Stimulated activated CD4-positive, alpha-beta T cell treated with anti-CD3 and anti-CD28 coated beads, Interleukin-15, amount 100 ng/mL, for 1 hour (primary cell): ENCODE measurements at places on chromosomes 5 and 9.

- DNase-seq, result no peak
These were observed 2.0 kb downstream of the DENND1A start for GRCh38 chr9:123927625-123928532.

- no peak for DNase-seq
These were observed 6.0 kb downstream of the UBE2QL1 start for GRCh38 chr5:6454628-6455053.

DNA sequence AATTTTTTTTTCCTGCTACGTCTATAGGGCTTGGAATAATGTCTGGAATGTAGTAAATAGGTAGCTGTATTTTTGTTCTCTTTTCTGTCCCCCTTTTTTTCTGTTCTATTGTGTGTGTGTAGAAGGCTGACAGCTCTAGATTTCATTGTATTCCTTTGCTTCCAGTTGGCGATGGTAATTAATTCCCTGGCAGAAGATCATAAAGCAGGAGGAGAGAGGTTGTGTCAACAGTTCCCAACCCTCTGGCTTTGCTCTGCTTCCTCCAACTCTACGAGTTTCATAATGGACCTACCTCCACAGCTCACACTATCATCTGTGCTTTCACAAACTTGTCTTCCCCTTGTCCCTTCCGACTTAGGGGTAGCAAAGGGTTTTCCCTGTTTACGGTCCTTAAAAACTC is 117.9 kb upstream of the CDH18 start:
- DNase-seq, result no peak

DNA sequence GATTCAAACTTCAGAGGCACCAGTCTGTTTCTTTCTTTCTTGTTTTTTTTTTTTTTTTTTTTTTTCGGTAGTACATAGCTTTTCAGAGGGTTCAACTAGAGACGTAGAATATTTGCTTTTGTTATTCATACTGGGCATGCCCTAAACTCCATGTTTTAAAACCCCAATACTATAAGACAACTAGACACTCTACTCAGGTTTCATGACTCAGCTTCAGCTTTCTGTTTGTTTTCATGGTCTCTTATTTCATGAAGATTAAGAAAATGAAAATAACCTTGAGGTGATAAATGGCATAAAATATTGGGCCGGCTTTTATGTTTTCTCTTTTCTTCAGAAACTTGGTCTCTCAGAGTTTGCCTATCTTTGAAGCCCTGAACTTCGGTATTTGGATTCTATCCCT is 2126.3 kb upstream of the ACO1 start:
- no peak for DNase-seq

GRCh38 chr5:77635067-77635916 is 3.2 kb downstream of the OTP start:
- no peak for DNase-seq

DNA sequence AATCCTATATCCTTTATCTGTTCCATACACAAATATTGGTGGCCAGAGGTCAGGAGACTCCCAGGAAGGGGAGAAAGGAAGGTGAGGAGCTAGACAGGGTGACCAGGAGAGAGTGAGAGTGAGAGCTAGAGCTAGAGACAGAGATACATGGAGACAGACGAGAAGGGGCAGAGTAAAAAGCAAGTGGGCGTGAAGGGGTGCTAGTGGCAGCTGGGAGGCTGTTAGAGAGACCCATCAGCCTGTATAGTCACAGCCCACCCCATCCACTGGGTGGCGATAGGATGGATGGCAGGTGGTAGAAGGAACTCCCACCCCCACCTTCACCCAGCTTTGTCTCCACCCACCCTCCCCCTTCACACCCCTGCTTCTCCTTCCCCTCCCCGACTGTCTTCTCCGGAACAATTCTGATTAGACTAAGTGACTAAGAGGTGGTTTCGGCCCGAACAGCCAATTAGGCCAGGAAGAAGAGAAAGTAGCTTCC is 32.8 kb downstream of the PCDH1 start:
- no peak for DNase-seq

DNA sequence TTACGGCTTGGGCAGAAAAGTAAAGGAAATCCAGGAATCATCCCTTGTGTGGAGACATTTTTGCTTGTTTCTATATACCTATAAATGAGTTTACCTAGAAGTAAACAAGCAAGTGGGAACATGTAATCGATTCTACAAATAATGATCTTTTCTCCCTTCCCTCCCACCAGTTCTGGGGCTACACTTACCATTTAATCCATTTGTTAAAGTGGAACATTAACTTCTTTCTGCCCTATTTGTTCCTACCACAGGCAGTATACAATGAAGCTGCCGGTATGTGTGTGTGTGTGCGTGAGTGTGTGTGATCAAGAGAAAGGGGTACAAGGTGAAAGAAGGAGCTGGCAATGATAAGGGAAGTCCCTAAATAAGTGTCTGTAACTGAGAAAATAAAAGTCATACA is 26.4 kb upstream of the ELL2 start:
- no peak for DNase-seq

- no peak for DNase-seq
These were observed 35.7 kb downstream of the LMX1B start for GRCh38 chr9:126649477-126649876.

GRCh38 chr9:131954299-131954698 is 125.4 kb downstream of the MED27 start:
- no peak for DNase-seq

- no peak for DNase-seq
These were observed 78.2 kb upstream of the HTR1A start for GRCh38 chr5:64040490-64040889.

DNA sequence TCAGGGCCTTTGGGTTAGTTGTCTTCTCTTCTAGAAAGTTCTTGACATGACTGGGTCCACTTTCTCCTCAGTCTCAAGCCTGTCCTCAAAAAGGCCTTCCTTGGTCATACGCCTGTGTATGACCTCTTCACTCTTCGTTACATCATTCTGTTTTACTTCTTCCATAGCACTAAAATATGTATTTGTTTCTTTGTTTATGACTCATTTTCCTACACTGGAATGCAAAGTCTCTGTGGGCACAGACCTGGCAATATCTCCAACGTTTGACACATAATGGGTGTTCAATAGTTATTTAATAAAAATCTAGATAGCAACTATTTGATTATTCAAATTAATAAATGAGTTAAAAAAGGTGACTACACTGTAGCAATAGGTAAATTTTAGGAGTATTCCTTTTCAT is 85.1 kb downstream of the YIPF5 start:
- DNase-seq, result no peak

- no peak for DNase-seq
These were observed 3.5 kb upstream of the LRRC14B start for GRCh38 chr5:187617-188451.

GRCh38 chr5:6631441-6631840 is 1.4 kb downstream of the NSUN2 start:
- DNase-seq, result no peak

DNA sequence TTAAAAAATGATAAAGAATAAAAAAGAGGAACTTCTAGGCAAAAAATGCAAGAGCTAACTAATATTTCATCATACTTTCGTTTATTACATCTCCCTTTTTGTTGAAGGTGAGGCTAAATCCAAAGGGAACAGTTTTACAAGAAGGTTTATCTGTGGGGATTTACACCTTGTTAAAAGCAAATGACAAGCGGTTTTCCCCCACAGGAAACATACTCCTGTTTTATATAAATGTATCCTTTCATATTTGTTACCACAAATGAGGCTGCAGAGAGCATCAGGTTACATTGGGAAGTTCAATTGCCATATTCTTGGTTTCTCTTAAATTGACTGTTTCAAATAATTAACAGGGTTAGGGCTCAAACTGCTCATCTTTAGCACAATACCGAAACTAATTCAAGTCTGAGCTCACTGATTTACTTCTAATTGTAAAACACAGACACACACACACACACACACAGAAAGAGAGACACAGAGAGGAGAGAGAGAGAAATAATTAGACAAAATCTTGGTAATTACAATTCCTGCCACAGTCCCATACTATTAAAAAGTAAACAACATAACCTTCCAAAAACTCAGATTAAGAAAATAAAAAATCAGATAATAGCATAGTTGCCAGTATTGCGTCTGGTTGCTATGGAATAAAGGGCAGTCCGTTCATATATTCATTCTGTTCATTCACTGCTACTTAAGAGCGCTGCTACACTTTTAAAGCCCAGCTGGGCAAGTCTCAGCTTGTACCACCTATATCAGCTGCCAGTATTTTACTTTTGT is 17.1 kb downstream of the RFX3 start:
- DNase-seq, result no peak

DNA sequence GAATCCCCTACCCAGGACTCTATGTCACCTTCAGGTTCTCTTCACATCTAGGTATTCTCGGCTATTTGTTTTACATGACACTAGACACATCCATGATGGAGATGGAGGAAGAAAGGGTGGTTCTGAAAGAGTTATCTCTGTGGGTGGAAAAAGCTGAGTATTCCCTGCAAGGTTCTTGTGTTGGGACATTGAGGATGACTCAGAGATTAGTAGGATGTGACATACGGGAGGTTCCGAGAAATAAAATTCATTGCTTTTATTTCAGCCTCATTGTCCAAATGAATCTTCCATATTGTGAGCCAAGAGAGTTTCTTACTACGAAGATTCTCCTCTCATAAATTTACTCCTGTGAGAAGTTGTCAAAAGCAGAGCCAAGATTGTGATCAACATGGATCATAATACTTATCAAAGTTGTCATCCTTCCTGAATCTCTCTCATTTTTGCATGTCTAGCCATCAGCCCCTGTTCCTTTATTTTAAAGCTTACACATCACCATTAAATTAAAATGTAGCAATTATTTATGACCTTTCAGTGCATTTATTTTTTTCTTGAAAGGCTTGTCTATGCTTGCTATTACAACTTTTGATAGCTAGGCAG is 370.0 kb downstream of the PSAT1 start:
- no peak for DNase-seq

- DNase-seq, result peak; percentile 67
These were observed 42.8 kb upstream of the STXBP1 start for GRCh38 chr9:127568971-127569885.

DNA sequence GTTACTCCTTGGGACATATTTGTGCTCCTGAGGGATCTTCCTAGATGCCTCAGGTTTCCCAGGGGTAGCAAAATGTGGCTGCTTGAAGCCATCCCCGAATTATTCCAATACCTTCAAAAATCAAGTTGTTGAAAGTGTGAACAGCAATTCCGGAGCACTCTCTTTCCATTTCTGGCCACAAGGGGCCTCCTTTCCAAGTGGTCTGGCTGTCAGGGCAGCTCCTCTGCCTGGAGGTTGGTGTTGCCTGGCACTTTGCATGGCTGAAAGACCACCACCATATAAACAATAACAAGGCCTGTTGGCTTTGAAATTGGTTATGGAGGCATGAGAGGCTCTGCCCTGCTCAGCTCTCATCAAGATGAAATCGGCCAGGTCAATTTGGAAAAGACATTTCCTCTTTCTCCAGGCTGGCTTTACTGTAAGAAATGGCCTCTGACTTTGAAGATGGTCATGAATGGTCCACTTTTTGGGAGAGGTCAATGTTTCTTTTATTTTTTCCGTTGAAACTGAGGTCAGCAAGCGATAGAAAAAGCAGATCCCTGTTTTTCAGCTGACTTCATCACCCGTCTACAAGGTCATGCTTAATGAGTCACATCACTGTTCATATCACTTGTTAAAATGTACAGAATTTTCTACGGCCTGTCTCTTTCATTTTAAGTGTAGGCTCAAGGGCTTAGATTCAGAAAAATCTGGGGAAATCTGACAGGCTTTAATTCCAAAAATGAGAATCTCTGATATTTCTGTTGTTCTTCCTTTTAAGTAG is 481.1 kb upstream of the ZNF608 start:
- no peak for DNase-seq

DNA sequence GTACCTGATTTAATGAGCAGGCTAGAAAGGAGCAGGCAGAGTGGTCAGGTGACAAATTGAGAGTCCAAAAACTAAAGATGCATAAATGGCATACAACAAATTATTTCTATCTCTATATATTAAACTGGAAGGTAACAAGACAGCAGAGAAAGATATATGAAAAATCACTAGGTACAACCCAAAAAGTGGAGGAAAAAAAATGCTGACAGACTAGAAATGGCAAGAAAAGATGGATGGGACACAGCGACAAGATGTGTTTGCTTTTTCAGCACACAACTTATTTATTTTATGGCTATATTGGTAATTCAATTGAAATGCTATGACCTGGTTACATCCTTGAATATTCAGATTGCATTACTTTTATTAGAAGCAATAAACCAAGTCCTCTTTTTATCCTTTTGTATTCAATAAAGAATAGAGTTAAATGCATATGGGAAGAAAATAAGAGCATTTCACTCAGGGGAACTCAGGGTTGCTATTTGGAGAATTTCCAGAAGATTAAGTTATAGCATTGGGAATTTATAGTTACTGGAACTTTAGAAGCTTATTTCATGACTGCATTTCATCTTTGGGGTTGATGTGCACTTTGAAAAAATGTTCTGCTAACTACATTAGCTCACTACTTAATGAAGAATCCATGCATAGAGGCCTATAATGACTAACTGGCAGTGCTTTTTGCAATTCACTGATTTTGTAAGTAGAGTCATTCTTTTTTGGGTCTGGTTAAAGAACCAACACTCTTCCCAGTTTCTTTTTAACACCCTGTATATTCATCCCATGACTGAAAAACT is 566.6 kb upstream of the TUSC1 start:
- no peak for DNase-seq

DNA sequence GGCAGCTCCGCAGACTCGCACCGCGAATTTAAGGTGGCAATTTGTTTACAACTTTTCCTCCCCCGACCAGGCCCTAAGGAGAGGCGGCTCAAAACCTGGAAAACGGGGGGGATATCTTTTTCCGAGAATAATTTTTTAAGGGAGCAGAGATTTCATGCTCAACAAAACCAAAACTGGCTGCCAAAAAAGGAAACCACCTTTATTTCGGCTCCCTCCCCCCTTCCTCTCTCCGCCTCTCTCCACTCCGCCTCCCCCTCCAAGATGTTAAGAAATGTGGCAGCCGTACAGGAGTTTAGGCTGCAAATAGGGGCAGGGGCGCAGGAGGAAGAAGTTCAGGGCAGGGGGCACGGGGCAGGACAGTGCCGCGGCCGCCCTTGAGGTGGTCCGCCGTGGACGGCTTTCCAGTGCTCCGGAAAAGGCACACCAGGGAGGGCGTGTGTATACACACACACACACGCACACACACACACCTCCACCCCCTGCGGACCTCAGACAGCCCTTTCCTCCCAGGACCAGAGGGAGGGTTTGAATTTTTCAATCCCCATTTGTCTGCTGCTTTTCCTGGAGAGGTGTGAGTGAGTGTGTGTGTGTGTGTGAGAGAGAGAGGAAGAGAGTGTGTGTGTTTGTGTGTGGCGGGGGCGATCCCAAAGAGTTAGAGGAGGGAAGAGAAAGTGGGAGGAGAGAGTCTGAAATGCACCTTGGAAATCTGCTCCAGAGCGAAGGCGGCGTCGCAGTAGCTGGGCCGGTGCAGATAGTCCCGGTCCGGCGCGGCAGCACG is 9.1 kb downstream of the PTCH1 start:
- no peak for DNase-seq

DNA sequence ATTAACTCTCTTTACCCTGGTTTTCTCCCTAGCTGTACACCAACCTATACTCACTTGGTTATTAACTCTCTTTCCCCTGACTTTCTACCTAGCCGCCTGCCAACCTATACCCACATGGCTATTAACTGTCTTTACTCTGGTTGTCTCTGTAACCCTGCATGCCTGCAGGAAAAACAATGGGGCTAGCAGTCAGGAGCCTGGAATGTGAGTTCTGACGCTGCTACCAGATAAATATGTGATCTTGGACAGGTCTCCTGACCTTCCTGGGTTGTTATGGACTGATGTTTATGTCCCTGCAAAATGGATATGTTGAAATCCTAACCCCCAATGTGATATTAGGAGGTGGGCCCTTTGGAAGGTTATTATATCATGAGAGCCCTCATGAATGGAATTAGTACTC is 119.2 kb downstream of the SMARCA2 start:
- no peak for DNase-seq
